ENCODE measurements at places on chromosomes 5 and 9.

DNA sequence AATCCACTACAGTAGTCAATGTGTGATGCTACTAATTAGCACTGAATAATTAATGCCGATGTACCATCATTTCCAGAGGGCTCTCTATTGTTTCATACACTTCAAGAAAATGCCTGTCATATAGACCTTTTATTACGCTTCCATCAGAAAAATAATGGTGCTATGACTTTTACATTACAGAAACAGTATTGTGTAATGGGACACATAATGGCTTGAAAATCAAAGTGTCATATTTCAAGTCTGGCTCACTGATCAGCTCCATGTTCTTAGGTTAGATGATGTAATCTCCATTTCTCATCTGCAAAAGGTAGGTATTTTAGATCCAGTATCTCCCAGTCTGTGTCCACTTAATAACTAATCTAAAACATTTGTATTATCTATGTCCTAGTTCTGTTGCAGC lies 990.6 kb upstream of the TYRP1 start:
- DNase-seq: peak; percentile 49

DNA sequence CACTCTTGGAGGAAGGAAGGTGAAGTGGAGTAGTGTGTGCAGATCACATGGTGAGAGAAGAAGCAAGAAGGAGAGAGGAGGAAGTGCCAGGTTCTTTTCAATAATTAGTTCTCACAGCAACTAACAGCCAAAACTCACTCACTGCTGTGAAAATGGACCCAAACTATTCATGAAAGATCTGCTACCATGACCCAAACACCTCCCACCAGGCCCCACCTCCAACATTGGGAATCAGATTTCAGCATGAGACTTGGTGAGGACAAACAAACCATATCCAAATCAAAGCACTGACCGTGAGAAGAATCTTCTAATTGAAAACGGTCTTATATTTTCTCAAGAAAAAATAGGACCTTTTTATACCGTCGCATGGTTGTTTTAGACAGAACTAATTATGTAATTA lies 468.7 kb upstream of the TYRP1 start:
- DNase-seq: no peak

DNA sequence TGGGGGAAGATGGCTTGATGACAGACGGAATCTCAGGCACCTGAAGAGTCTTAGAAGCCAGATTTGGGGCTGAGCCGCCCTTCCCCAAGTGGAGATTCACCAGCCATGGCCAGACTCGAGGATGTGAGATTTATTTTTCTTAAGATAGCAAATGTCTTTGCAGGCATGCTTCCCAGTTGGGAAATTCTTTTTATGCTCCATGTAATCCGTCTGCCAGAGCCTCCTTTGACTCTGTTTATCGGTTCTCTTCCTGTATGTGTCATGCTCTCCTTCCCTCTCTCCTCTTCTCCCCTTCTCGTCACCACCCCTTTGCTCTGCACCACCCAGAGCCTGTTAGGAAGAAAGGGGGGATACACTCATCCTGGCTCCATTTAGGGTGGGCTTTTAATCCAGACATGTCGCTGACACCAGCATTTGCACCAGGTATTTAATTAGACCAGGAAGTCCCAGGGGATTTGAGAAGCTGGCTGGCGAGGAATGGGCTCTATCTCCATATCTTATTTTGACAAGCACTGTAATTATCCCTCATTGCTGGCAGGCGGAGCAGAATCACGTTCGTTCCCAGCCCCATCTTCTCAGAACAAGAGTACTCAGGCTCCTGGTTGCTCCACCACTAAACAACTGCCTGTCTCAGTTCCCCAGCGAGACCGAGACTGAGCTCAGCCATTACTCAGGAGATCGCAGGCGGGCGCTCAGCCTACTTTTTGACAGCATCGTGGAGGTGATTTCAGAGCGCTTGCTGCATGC lies 50.9 kb downstream of the KCNIP1 start:
- peak; percentile 29 for DNase-seq

GRCh38 chr5:59357381-59357977 lies 536.0 kb downstream of the PDE4D start:
- DNase-seq: no peak

DNA sequence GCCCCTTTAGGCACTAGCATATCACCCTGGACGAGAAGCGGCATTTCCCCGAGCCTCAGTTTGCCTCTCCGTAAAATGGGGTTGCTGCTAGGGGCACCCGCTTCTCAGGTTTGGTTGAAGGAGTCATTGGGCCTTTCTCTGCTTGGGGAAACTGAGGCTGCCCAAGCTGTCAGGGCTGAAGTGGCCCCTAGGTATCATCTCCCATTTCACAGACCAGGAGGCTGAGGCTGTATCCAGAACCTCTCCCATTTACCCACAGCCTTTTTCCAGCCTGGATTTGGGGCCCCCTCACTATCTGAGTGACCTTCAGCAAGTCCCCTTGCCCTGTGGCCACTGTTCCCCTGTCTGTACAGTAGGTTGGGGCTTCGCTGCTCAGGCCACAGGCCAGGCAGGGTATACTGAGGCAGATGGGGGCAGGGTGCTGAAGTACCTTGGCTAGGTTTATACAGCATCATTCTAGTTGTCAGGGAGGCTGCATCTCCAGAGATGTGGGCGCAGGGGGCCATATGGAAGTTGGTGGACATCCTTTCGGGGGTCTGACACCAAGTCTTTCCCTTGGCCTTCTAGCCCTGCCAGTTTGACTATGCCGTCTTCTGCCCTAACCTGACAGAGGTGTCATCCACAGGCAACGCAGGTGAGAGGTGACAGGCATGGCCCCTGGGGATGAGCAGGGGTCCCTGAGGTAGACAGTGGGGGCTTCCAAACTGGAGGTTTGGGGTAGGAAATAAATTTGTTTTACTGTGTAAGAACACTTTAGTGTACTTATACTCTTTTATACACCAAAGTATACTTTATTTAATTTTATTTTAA lies 7.9 kb downstream of the FPGS start:
- DNase-seq: no peak

GRCh38 chr9:1009101-1009707 lies 32.7 kb downstream of the DMRT3 start:
- DNase-seq: peak; percentile 74

Data from fibroblast of upper back skin (primary cell).